ENCODE measurements at places on chromosomes 7 and 10. TPM values are rescaled to one million over a fixed set of nuclear protein-coding genes. Genes with fewer than 3 reads are reported as not detected.

DNA sequence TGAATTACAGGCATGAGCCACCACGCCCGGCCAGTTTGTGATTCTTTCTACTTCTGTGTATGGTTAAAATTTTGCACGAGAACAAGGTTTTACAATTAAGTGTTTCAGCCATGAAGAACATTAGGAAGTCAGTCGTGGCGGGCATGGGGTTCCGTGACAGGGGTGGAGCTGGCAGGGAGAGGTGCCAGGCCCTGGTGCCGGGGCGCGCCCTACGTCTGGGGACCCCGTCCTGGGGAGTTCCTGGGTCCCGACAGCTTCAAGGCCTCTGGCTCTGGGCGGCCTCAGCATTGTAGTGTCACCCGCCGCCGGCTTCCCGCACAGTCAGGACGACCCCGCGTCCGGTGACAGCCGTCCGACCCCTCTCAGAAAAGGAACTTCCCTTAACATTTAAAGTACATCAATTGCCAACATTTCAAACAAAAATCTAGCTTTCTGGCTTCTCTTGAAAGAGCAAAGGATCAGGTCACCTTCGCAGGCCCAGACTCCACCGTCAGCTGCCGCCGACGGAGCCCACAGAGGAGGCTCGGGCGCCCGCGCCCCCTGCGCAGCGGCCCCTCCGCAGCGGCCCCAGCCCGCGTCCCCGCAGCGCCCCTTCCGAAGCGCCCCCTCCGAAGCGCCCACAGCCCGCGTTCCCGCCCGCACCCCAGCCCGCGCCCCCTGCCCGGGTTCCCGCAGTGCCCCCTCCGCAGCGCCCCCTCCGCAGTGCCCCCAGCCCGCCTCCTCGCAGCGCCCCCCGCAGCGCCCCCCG is 23.2 kb upstream of the MKI67 start:
- H3K4me3 ChIP-seq, result no peak overlapping the region
- peaks cover 6% of the 10 kb centered on the region for H3K4me1 ChIP-seq
- H3K27ac ChIP-seq, result no peak overlapping the region

DNA sequence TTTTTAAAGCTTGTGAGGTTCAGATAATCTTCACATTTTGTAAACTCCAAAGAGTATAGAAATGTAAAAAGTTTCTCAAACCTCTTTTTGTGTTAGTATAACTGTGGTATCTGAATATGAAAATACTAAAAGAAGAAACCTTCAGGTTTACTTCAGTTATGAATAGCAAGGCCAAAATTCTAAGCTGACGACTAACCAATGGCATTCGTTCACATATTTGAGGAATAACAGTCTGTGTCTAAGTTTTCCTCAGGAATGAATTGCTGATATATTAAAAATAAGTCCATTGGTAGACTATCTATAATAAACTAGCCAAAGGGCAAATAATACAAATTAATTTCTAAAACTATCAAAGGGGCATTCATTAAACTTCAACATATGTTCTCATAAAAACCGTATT is 206.0 kb downstream of the CXCL12 start:
- no peak overlapping the region for H3K4me3 ChIP-seq
- no peaks in the 10 kb centered on the region for H3K4me1 ChIP-seq
- no peak overlapping the region for H3K27ac ChIP-seq
- H3K36me3 ChIP-seq, result no peaks in the 10 kb centered on the region
- no peaks in the 10 kb centered on the region for H3K27me3 ChIP-seq

- no peak overlapping the region for H3K4me3 ChIP-seq
- no peaks in the 10 kb centered on the region for H3K27me3 ChIP-seq
- DNase-seq, result no peak
Observed at GRCh38 chr7:154738216-154738615, 264.7 kb downstream of the PAXIP1 start.

DNA sequence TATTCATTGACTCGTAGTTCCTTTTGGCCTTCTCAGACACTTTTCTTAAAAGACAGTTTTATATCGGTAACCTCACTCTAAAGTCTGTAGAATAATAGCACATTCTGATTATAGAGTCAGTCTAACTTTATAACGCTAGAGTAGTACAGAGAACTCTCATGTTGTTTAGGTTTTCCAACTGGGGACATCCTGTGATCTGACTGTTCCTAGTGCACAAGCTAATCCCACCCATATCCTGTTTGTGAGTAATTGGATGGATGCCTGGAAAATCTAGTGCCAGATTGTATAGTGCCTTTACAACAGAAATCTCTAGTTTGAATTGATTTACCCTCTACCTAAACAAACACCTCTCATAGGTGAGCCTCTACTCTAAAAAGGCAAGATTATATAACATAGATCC is 107.4 kb downstream of the ZEB1 start:
- H3K4me1 ChIP-seq, result peaks cover 5% of the 10 kb centered on the region
- H3K36me3 ChIP-seq, result no peaks in the 10 kb centered on the region
- no peaks in the 10 kb centered on the region for H3K27me3 ChIP-seq
- DNase-seq, result no peak
- no peak overlapping the region for H3K4me3 ChIP-seq
- peak overlapping the region; percentile 69 for H3K27ac ChIP-seq

DNA sequence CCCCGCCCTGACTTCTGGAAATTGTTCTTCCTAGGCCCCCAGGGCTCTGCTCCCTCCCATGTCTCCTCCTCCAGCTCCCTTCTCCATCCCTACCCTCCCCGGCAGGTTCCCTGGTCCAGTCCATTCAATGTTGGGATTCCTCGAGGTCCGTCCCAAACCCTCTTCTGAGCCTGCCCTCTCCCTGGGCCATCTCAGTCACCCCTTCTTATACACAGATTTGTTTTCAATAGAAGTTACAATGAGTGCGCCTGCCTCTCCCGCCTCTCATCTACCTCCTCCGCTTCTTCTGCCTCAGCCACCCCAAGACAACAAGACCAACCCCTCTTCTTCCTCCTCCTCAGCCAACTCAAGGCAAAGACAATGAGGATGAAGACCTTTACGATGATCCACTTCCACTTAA is 67.9 kb downstream of the OAT start:
- H3K4me1 ChIP-seq, result no peaks in the 10 kb centered on the region
- no peak overlapping the region for H3K4me3 ChIP-seq
- H3K36me3 ChIP-seq, result no peaks in the 10 kb centered on the region
- no peaks in the 10 kb centered on the region for H3K27me3 ChIP-seq
- H3K27ac ChIP-seq, result no peak overlapping the region
- DNase-seq, result no peak

GRCh38 chr7:150451097-150451793 is 815 bp downstream of the GIMAP8 start:
- no peaks in the 10 kb centered on the region for H3K36me3 ChIP-seq
- H3K27ac ChIP-seq, result peak overlapping the region; percentile 57
- peak; percentile 19 for DNase-seq
- peaks cover 21% of the 10 kb centered on the region for H3K4me1 ChIP-seq
- no peak overlapping the region for H3K4me3 ChIP-seq

CNPY4 gene
- total RNA-seq, result 4.1 TPM
